Peyer's patch (tissue), 4 donors: ENCODE measurements at places on chromosomes 12 and 14. TPM values are rescaled to one million over a fixed set of nuclear protein-coding genes. Genes with fewer than 3 reads are reported as not detected.

The SLC6A13 gene
- 4.9 TPM for total RNA-seq

The FAIM2 gene
- 2.4 TPM for total RNA-seq

The ADIPOR2 gene
- total RNA-seq: 63.3 TPM

The RTN1 gene
- total RNA-seq: 6.2 TPM

The NEDD8 gene
- total RNA-seq: 77.6 TPM

The KLRG1 gene
- total RNA-seq: 29.7 TPM

The NOS1 gene
- total RNA-seq: not detected

- no peak for DNase-seq
These were observed 10.0 kb upstream of the CDC42BPB start for GRCh38 chr14:103067231-103067954.

- no peak for DNase-seq
These were observed 4.9 kb downstream of the PLD4 start for GRCh38 chr14:104929268-104930230.

DNA sequence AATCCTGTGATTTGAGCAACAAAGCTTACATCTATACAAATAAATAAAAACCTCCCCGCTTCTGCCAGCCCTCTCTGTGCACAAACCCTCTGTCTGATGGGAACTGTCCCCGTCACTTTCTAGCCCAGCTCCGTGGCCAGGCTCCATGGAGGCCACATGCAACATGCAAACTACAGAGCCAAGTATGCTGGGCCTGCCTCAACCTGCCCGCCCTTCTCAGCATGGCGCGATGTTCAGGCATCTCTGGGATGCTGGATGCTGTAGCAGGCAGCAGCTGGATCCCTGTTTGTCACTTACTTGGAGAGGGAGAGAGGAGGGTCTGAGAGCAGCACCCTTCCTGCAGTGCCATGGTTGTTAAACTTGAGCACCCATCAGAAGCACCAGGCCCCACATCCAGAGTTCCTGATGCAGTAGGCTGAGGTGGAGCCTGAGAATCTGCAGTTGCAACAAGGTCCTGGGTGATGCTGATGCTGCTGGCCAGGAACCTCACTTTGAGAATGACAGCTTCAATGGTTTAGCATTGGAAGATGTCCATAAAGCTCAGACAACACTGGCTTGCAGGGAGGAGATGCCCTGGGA, 32.4 kb downstream of the CLMN start:
- DNase-seq: no peak

DNA sequence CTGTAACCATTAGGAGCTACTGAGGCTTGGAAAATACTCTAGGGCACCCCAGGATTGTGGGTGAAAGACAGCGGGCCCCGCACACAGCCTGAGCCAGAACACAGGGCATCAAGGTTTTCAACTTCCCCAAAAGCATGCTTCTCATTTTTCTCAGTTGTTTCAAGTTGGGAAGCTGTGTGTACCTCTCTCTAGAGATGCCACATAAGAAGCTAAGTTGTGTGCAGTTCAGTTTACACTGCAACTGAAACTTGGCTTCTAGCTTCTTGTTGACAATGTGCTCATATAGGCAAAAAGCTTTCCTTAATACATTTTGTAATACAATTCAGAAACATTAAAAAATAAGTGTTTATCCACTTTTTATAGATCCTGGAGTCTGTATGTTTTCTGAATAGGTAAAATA, 88.1 kb upstream of the PTPRR start:
- DNase-seq: no peak

DNA sequence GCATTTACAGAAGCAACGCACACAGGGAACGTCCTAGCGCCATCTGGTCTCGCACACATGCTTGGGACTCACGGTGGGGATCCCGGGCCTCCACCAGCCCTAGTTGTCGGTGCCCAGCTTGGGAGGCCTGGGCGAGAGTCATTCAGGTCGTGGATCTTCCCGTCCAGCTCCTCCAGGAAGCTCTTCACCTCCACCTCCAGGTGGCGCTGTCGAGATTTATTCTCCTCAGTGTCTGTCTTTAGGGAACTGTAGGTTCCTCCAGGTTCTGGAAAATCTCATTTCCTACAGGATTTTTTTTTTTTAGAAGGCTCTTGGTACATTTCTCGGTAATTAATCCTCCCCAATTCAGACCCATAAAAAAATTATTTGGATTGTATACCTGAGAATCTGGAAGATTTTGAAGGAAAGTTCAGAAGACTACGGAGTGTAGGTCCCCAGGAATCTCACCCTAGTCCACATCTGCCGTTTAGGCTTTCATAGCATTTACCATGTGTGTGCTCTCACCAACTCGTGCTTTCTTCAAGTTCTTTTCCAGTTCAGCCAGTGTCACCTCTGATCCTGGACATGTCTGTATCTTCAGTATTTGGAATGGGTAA, 910.0 kb downstream of the TMEM121 start:
- peak; percentile 65 for DNase-seq

DNA sequence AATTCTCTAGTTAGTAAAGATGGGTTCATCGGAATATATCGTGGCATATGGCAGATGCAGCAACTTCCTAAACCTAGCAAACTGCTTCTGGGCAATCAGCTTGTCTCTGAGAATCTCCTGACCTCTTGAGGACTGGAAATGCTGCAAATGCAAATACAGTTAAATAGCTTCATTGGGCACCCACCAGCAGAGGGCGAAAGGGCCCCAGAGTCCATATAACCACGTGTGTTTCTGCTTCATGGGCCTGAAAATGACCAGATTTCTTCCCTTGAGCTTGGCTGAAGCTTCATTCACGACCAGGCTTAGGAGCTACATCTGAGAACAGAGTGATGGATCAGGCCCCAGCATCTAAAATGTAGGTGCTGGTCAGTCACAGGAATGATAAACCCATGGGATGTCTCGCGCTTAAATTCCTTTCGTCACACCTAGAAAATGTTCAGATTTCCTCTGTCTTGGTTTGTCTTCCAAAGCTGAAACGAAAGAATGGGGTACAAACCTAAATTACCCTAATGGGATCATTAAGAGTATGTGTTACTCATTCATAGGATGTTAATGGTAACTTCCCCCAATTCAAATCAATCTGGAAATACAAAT, 1482.5 kb upstream of the TMEM132C start:
- no peak for DNase-seq

DNA sequence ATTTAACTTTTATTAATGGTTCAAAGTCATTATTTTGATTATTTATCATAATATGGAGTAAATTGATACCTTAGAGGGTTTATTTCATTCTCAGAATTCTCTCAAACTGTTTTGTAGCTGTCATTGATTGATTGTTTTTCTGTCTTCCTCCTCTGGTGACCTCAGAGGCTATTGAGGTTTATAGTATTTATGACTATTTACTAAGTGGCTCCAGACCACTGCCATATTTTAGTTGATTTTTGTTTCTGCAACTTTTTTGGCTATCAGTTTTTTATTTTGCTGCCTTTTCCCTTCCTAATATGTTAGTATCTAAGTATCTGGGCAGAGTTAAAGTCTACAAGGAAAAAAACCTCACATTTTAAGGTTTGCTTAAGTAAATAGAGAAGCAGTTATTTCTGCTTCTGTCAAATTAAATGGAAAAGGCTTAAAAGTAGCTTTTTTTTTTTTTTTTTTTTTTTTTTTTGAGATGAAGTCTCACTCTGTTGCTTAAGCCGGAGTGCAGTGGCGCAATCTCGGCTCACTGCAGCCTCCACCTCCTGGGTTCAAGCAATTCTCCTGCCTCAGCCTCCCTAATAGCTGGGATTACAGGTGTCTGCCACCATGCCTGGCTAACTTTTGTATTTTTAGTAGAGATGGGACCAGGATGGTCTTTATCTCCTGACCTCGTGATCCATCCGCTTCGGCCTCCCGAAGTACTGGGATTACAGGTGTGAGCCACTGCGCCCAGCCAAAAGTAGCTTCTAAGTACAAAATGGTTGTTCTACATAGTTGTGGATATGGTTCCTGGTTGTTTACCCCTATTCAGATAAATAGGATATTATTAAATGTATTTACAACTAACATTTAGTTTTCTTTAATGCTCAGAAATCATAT, 8.2 kb downstream of the MDM2 start:
- DNase-seq: no peak

GRCh38 chr12:82124711-82125380, 233.3 kb downstream of the CCDC59 start:
- no peak for DNase-seq

DNA sequence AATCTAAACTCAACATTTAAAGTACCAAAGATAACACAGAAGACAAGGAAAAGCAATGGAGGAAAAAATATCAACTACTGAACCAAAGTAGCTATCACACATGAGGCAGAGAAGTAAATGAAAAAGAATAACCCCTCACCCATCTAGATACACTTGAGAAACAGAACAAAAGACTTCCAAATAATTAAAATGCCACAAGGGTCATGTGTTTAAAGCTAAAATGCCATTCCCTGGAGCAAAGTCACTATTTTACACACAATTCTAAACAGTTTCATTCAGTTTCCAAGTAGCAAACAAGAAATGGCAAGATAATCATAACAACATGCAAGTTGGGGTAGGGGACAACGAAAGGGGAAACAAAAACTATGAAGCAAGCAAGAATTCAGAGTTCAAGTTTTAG, 12.0 kb downstream of the OSBPL8 start:
- no peak for DNase-seq

DNA sequence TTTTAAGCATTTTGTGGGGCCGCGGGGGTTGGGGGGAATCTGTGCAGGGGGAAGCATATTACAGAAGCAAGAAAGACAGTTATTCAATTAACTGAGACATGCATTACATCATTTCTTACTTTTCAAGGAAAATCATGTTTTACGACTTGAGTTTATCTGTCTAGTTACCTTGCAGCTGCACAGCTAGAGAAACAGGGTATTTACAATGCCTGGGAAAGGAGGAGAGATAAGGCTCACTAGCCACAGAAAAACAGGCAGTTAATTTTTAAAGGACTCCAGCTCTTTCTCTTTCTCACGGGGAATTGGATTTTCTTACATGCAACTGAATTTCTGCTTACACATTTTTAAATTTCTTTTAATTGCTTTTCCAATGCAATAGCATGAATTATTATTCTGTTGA, 22.2 kb downstream of the FCF1 start:
- DNase-seq: no peak

DNA sequence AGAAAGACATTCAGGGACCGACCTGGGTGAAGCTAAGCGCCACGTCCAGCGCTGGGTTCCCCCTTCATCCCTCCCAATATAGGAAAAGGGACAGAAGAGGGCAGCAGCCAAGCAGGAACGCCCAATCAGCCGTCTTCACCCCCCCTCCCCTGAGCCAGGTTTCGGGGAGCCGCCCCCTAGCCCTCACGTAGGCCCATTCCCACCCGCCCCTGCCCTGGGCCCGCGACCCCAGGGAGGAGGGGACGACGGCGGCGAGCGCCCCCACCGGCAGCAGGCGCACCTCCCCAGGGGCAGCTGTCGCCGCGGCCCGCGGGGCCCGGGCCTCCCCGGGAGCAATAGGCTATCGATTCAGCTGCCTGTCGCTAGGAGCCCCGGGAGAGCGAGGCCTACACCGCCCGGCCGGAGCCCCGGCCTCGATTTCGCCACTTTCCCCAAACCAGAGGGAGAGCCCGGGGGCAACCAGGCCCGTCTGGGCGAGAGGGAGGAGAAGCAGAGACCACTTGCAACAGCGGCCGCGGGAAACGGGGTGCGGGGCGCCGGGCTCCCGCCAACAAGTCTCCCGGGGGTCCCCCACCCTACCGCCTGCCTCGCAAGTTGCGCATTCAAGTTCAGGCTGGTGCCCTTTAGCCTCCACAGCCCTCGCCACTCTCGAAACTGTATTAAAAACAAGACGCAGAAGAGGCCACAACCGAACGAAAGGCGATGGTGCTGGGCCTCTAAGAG, 1.3 kb downstream of the DCAF5 start:
- peak; percentile 88 for DNase-seq

GRCh38 chr12:8639936-8640335, 22.7 kb downstream of the MFAP5 start:
- DNase-seq: no peak

DNA sequence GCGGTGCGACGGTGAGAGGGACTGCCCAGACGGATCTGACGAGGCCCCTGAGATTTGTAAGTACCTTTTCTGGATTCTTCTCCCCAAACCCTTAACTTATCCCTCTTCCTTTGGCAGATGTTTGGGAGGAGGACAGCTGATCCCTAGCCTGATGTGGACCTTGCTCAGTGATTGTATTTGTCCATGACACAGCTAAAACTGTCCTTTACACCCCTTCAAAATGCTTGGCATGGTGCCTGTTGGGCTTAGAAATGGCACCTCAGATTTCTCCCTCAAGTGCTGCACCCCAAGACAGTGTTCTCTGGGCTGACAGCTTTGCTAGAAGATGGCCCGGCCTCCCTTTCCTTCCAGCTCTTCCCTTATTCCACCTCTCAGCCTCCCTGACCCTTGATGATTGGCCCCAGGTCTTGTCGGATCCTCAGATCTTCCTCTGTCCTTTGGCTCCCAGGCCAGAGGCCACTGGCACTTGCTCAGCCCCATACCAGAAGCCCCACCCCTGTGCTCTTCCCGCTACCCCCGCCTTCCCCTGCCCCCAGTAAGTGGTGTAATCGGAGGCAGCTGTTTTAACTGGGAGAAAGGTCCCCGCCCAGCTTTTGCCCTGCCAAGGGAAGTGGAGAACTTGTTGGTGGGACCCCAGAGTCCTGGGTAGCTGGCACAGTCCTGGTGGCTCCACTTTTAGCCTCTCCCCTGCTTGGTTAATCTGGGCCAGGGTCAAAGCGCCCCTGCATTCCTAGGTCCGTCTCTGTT, 8.7 kb downstream of the LRP1-AS start:
- peak; percentile 88 for DNase-seq
